ENCODE measurements at places on chromosomes 6 and 20.

GRCh38 chr20:57316795-57317201, 12.8 kb upstream of the SPO11 start:
- no peak for DNase-seq

DNA sequence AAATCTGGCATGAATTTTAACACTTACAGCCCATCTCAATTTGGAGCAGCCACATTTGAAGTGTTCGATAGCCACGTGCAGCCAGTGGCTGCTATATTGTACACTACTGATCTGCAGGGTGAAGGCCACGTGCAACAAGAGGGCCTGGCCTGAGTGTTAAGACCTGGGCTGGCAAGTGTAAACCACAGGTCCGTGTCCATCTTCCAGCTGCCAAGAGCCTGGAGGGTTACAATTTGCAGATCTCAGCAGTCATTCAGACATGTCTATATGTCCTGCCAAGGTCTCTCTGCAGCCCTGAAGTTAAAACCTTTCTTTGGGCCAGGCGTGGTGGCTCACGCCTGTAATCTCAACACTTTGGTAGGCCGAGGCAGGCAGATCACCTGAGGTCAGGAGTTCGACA, 14.1 kb downstream of the SGK2 start:
- DNase-seq = no peak

GRCh38 chr6:24650365-24650764, 4.4 kb upstream of the KIAA0319 start:
- DNase-seq = no peak

DNA sequence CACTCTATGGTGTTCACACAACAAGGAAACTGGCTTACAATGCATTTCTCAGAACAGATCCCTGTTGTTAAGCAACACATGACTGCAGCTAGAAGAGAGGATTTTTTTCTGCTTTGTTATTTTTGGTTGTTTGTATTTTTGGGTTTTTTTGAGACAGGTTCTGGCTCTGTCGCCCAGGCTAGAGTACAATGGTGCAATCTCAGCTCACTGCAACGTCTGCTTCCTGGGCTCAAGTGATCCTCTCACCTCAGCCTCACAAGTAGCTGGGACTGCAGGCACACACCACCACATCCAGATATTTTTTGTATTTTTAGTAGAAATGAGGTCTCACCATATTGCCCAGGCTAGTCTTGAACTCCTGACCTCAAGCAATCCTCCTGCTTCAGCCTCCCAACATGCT, 12.7 kb downstream of the CD24 start:
- no peak for DNase-seq

DNA sequence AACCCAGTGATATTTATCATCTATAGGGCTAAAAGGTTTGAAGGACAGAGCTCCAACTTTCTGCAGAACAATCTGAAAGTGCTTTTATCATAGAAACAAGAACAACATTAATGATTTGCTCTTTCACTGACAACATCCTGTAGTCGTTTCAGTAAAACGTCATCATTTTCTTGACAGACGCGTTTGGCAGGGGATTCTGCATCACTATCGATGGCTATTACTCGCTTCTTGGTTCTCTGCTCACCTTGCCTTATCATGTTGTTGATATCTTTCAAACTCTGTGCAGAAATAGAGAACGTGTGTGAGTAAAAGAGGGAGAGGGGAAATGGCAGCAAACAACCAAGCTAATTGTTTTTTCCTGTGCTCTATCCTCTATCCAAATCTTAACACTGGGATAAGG, 47.1 kb upstream of the SAMHD1 start:
- DNase-seq = no peak

DNA sequence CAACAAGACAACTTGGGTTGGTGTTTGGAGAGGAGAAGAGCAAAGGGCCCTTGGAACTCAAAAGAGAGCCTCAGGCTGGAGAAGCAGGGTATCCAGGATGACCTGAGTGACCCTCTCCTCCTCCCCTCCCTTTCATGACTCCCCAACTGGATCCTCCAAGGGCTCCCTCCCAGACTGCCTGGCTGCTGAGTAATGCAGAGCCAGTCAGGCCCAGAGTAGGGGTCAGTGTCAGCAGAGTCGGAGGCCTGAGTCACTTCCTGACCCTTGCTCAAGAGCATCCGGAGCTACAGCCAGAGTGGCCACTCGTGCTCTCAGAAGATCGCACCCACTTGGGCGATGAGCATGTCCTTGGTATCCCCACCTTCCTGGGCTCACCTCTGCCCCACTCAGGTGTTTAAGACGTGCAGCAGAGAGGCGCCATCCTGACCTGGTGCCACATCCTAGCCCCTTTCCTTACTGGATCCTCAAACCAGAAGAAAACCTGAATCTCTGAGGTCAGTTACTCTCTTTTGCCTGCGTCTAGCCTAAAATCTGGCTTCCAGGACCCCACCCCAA, 2.8 kb upstream of the MAPK13 start:
- DNase-seq = no peak

GRCh38 chr20:22763257-22763906, 179.0 kb upstream of the FOXA2 start:
- DNase-seq = no peak

DNA sequence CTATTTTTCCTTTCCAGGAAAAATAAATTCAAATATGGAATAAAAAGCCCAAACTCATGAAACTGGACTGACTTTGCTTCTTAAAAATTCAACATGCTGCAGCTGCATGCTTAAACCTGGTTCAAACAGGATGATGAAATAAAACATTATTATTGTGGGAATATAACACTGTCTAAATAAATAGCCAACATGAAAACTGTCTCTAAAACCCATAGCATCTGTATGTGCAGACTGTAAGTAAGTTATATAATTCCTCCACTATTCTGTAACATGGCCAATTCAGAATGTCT, 30.4 kb upstream of the AHI1 start:
- DNase-seq = no peak

DNA sequence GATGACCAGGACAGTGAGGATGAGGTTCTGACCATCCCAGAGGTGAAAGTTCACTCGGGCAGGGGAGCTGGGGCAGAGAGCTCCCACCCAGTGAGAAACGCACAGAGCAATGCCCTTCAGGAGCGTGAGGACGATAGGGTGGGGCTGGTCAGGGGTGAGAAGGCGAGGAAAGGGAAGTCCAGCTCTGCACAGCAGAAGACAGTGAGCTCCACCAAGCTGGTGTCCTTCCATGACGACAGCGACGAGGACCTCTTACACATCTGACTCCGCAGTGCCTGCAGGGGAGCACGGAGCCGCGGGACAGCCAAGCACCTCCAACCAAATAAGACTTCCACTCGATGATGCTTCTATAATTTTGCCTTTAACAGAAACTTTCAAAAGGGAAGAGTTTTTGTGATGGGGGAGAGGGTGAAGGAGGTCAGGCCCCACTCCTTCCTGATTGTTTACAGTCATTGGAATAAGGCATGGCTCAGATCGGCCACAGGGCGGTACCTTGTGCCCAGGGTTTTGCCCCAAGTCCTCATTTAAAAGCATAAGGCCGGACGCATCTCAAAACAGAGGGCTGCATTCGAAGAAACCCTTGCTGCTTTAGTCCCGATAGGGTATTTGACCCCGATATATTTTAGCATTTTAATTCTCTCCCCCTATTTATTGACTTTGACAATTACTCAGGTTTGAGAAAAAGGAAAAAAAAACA, 16.6 kb upstream of the SLC22A1 start:
- DNase-seq = no peak

DNA sequence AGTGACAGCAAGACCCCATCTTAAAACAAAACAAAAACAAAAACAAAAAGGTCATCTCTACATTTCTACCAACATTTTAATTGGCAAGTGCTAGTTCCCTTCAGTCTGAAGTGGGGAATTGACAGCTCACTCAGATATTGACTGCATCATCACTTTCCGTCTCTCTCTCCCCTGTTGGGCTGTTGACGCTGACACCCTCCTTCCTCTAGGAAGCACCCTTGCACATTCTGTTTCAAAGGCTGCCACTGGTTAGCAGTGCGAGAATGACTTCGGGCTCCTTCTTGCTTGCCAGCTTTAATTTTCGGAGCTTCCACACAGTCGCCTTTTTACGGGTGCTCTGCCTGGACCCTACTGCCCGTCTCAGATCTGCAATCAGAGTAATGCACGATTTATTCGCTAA, 96.6 kb upstream of the INSM1 start:
- DNase-seq = no peak

- no peak for DNase-seq
Measured at GRCh38 chr20:61251529-61252393, at the start of gene CDH4. Gene CDH4 (plus strand): TSS chr20:61252261.

- DNase-seq = no peak
Measured at GRCh38 chr20:35704514-35705261, 5.5 kb downstream of the ROMO1 start.

- no peak for DNase-seq
Measured at GRCh38 chr6:150537893-150538292, 61.8 kb upstream of the PLEKHG1 start.

DNA sequence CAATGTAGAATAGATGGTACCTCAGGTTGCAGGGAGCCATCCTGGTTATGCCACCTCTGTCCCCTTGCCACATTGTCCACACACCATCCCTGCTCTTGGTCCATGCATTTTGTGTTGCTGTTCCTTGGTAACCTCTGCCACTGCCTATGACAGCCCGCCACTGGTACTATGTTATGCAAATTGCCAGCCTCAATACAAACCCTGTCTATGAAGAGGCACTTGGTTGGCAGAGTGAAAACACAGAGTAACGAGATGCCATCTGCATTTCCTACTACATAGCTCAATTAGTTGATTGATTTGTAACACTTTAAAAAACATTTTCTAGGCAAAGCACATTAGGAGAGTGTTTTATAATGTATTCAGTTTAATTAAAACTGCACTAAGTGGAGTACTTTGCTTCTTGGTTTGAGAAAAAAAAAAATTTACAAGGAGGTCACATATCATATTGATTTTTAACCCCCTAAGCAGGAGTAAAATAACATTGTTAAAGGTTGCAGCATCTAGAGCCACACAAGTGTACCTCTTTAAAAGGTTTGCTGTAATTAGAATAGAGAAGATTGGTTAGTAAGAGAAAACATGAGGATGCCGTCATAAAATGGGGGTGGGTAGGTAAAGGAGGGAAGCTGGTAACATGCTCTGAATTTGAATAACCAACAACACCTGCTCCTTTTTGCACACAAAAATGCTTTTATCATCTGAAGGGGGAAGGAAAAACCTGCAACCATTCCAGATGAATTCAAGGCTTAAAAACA, 817.1 kb downstream of the KIF16B start:
- DNase-seq = no peak
